ENCODE measurements at places on chromosomes 2 and 18.

DNA sequence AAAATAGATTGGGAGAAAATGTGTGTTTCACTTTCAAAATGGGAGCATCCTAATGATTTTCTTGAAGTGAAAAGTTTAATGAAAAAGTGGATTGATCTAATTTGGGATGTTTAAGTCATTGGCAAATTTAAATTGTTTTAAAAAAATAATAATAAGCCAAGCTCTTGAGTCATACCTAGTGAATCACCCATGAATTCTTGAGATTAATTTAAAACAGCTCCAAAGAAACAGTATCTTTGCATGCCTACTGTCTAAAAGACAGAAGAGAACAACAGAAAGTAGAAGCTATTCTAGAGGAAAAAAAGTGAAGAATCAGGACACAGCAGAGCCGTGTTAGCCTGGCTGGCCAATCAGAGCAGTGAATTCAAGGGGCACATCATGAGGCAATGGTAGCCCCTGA, 7.7 kb downstream of the ACVR1C start:
- no peak for DNase-seq

DNA sequence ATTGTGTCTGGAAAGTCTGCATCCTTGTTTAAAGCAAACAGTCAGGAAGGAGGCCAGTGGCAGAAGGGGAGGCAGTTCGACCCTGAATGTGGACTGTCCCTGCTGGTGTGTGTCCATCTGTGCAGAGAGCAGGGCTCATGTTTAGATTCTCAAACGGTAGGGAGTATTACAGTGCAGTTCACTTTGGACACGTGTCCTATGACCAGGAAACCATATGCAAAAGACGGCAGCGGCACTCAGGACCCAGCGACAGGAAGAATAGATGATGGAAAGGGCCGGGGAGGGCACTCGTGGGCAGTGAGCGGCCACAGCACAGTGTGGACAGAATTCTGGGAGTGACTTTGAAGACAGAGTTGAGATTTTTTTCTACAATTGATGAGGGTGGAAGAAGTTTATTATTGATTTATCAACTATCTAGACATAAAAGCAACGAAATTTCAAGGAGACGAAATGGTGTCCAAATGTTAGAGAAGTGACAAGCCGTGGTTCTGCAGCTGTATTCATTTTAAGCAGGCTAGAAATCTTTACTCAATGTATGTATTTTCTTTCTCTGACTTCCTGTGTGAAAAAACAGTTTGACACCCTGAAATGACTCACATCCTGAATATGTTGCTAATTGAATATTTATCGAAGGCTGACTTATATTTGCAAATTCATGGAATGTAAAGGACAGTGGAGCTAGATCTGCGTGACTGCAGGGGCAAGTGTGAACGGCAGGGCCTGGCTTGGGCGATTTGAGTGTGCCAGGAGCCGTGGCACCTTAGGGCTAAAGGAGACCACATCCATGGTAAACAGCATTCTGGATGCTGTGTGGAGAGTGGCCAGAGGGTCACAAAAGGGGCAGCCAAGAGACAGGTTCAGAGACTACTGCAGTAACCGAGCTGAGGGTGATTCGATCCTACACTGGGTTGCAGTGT, 214.2 kb downstream of the PTGR3 start:
- DNase-seq, result no peak

DNA sequence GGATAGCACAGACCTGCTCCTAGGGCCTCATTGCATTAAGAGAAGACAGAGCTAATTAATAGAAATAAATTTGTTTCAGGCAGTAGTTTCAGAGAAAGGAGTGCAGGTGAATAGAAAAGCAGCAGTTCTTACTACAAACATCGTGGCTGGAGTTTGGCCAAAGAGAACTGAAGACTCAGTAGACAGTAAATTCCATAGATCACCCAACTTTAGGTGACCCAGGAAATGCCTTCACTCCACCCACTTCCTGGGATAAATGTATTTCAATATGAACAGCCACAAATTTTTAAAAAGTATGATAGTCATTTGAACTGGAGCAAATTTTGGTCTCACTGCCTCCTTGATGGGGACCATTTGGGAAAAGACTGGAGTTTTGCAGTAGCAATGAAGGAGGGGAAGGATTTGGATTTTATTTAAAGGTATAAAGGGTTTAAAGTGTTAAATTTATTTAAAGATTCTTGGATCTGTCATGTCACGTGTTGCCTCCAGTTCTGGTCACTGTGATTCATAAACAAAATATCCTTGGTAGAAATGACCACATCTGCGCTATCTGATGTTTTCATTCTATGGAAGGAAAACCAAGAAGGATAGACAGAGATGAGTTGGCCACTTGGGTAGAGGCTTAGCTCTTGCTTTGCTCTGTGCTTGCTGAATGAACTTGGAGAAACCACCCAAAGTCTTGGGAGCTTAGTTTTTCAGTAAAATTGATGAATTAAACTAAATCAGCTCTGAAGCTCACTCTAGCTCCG, 390.2 kb downstream of the THSD7B start:
- no peak for DNase-seq

- DNase-seq, result no peak
Observed at GRCh38 chr2:52220393-52220792, 1188.5 kb upstream of the NRXN1 start.

DNA sequence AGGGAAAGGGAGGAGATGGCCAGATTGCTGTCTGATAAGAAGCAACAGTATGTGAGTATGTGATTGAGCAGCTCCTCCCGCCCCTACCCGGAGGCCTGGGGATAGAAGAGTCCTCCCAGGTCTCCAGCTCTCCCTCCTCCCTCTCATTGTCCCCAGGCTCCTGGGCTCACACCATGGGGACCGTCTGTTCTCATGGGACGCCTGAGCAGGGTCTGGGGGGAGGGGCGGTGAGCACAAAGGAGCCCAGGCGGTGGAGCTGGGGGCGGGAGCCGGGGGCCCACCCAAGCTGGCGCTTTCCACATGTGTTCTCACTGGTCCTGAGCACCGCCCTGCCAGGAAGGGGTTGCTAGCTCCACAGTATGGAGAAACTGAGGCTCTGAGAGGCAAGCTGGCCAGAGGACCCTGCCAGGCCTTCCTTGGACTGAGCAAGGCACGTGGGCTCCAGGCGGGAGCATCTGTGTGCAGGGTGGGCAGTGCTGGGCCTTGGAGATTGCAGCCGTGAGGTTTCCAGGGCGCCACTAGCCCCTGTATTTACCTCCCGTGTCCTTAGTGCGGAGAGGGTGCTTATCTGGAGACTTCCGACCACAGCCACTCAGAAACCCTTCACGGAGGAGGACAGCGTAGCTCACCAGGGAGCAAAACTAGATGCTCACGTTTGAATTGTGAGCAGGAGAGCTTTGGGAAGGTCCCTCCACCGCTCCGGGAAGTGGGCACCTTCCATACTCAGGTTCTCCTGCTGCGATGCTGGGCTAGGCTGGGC, 37.4 kb downstream of the PDIA6 start:
- no peak for DNase-seq

DNA sequence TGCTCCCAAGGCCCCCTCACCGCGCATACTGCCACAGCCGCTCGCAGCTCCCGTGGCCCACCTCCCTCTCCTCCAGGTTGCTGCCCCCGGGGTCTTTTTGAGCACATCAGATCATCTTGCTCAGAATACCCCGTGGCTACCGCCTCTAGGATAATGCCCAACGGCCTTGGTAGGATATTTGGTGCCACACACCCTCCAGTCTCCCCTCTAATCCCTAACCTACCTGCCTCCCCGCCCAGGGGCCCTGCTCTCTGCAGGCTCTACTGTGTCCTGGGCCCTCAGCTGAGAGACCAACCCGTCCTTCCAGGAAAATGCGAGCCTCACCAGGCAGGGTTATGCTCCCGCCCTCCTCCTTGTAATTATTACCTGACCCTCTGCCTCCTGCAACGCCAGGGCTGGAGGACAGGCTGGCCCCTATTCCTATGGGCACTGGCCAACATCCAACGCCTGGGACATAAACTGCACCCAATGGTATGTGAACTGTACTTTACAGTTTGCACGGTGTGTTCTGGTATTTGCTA, 1.5 kb upstream of the MTCL1 start:
- DNase-seq, result no peak

DNA sequence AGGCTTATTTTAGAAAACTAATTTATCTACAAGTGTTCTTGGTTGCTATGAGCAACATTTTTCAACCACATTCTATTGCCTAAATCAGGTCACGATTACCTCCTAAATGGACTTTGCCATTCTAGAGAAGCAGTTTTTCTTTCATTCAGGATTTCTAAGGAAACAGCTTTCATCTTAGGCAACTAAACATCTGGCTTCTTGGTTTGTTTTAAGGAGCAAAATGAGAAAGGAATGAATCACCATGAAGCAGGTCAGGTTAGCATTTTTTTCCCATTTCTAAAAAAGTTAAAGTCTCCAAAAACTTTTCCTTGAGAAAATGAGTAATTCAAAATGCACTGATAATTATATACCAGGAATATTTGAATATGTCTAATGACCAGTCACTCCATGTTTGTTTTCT, 114.8 kb downstream of the GAREM1 start:
- no peak for DNase-seq

GRCh38 chr2:102358496-102358895, 2.9 kb downstream of the IL18R1 start:
- DNase-seq, result no peak

GRCh38 chr2:230226051-230226551, 565 bp downstream of the SP140 start:
- no peak for DNase-seq

- DNase-seq, result no peak
Observed at GRCh38 chr2:199468561-199469513, 11.1 kb upstream of the SATB2 start.

DNA sequence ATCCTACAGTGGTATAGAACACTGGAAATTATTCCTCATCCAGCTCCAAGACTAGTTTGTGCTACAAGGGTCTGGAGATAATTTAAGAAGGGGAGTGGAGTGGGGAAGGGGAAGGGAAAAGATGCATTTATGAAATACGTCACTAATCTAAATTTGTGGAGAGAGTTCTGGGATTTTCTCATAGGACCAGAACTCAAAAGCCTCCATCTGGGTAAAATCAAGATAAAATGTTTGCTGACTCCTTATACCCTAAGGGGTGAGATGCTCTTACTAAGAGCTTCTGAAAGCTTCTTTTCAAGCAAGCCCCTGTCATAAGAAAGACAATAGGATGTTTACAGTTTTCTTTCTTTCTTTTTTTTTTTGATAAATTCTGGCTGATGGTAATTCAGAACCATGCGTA, 88.5 kb upstream of the RBMS1 start:
- DNase-seq, result no peak

GRCh38 chr18:9210966-9211365, 74.4 kb downstream of the ANKRD12 start:
- no peak for DNase-seq

- no peak for DNase-seq
Observed at GRCh38 chr2:75268112-75268511, 68.8 kb upstream of the TACR1 start.

DNA sequence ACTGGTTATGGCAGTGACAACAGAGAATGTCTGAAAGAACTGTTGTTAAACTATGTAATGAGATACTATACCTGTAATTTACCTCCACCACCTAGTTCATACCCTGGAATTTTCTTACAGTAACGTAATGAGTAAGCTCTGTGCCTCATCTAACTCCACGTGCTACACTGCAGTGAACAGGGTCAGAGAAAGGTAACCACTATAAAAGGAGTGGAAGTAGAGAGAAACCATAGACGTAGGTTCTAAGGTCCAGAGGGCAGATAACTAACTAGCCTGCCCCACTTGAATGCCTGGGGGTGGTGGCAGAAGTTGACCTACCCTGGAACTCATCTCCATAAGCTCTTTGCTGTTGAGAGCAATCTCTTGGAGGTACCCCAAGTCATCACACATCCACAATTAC, 32.0 kb upstream of the B4GALT6 start:
- DNase-seq, result no peak

- no peak for DNase-seq
Observed at GRCh38 chr2:17867133-17867532, 11.3 kb upstream of the KCNS3 start.

DNA sequence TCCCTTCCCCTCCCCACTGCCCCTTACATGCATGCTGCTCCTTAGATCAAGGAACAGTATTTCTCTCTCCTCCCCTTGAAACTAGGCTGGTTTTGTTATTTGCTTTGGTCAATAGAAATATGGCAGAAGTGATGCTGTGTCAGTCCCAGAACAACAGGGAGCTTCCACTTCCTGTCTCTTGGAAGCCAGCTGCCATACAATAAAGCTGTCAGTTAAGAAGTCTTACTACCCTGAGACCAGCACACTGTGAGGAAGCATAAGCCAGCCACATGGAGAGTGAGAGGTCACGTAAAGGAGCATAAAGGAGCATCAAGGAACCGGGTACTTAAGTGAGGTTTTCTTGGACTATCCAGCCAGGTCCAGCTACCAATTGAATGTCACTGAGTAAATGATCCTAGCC, 126.6 kb downstream of the NOL4 start:
- no peak for DNase-seq

DNA sequence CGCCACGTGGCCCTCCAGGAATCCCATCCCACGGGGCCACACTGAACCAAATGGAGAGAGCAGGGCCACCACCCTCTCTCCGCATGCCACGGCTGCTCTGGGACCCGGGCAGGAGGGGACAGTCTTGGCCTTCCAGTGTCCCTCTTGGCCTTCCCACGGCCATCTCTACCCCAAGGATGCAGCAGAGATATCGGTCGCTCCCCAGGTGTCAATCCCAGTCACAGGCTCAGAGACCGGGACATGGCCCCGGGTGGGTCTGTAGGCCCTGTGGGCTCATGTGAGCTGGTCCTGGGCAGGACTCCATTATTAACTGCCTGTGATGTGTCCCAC, 15.3 kb downstream of the CAPN10 start:
- DNase-seq, result no peak

GRCh38 chr2:186848873-186849578, at the start of gene ZSWIM2:
ZSWIM2 (minus strand) TSS chr2:186849170; CDS start chr2:186849130, 40 bp downstream.
- peak; percentile 5 for DNase-seq

- peak; percentile 32 for DNase-seq
Observed at GRCh38 chr18:35122586-35123224, 81.5 kb downstream of the MAPRE2 start.

- no peak for DNase-seq
Observed at GRCh38 chr18:75167759-75168618, 41.0 kb downstream of the PTGR3 start.

GRCh38 chr2:181058378-181059269, 78.2 kb downstream of the UBE2E3 start:
- DNase-seq, result peak; percentile 3

DNA sequence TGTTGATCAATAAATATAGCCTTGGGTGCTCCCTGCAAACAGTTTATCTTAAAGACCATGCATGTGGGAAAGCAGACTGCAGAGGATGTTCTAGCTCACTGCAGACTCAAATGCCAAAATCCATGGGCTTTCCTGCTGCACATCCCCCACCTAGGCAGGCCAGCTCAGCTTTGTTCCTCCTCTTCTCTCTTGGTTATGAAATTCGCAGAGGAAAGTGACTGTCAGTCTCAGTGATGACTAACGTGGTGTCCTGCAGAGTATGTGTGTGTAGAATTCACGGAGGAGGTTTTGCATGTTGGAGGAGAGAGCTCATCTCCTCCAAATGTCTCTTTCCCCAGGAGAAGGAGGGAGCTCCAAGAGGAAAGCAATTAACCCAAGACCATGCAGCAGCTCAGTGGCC, 21.4 kb upstream of the KCNS3 start:
- DNase-seq, result no peak

DNA sequence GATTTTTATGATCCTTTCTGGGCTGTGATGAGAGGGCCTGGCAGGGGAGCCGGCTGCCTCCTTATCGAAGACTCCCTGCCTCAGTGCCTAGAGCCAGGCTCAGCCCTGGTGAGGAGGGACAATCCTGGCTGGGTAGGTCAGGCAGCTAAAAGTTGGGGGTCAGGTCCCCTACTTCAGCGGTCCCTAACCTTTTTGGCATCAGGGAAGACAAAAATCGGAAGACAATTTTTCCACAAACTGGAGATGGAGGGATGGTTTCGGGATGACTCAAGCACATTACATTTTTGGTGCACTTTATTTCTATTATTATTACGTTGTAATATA, 53.1 kb downstream of the HS1BP3 start:
- no peak for DNase-seq

All from stimulated activated CD4-positive, alpha-beta T cell treated with anti-CD3 and anti-CD28 coated beads, Interleukin-4, amount 100 ng/mL, for 1 hour (primary cell).